ENCODE measurements at places on chromosomes 2 and 18.

DNA sequence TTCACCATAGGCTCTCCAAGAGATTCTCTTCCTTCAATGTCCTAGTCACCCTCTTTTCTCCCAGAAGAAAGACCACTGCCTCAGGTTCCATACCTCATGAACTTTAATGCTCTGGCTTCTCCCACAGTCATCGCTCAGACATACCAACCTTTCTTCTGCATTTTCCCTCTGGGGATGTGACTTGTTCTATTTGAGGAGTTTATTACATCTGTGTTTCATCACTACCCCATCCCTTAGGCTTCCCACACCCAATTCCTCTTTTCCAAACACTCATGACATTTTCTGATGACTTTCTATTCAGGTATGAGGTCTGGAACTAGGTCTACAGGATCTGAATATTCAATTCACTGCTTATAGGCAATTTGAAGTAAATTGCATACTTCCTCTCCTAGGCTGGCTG lies 298.6 kb upstream of the MAP2 start:
- DNase-seq = no peak

- DNase-seq = no peak
These were observed 8.6 kb upstream of the SERPINB2 start for GRCh38 chr18:63878925-63879324.

DNA sequence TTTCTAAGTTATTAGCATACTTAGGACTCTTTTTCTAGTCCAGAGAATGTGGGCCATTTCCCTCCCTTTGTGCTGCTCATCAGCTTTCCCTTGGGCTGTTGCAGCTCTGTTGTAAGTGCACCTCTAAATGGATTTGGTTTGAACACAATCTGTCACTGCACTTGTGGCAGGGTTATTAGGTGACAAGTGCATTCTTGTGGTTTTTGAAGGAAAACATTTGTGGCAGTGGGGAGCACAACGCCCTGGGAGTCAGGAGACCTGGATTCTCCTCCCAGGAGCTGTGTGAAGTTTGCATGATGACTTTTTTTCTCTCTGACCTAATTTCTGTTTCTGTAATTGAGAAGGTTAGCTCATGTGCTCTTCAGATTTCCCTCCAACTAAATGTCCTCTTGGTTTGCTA lies 630.9 kb upstream of the FAM98A start:
- DNase-seq = no peak

GRCh38 chr2:155381436-155381835 lies 682.9 kb downstream of the KCNJ3 start:
- DNase-seq = no peak

DNA sequence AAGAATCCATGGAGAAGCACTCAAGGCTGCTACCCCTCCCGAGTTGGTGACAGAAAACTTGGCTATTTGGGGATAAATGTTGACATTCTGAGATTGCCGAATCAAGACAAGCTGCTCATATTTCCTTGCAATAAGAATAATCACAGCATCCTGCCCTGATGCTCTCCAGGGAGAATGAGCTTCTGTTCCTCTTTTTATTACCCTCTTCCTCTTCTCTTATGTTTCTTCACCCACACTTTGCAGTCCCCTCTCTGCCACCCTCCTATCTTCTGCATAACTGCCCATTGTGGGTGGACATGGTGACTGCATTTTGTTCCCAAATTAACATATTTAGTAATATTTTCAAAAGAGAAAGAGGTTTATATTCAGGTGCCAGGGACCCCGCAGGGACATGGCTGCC lies 11.9 kb upstream of the MSGN1 start:
- DNase-seq = no peak

GRCh38 chr2:43605079-43605655 lies 9.3 kb upstream of the THADA start:
- no peak for DNase-seq

DNA sequence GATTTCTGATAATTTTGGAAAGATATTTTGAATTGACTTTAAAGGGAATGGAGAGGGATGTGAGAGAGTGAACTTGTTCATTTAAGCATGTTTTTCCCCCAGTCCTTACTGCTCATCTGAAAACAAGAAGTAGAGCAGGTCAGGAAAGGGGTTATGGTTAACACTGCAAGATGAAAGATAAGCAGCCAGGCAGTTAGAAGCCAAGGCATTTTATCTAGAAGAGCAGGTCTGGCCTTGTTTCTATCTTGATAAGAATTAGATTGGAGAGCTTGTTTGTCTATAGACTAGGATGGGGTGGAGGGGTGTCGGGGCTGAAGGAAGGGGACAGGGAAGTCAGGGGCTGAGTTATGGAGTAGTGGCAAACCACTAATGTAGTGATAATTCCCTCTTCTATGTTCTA lies 171.6 kb downstream of the IKZF2 start:
- no peak for DNase-seq

GRCh38 chr2:83280391-83280790 lies 1178.7 kb downstream of the SUCLG1 start:
- DNase-seq = no peak

GRCh38 chr18:70386582-70386981 lies 97.7 kb downstream of the SOCS6 start:
- DNase-seq = no peak

GRCh38 chr2:177747384-177747783 lies 325.2 kb downstream of the PDE11A start:
- DNase-seq = no peak

GRCh38 chr2:48734576-48735303 lies 20.8 kb downstream of the LHCGR start:
- DNase-seq = no peak

DNA sequence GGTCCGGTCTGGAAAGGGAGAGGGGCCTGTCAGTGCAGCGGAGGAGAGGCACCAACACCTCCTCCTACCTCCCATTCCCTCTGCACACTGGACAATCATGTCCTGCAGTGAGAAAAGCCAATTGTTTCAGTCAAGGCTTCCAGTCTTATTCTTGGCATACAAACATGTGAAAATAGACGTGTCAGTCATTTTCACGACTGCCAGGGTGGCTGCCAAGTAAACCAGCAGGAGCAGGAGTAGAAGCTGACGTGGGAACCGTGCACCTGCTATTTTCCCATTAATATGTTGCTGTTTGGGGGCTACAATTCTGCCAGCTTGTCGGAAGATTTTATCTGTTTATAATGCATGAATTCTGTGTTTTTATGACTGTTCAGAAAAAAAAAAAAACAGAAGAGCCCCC lies 202.3 kb downstream of the SPP2 start:
- no peak for DNase-seq

DNA sequence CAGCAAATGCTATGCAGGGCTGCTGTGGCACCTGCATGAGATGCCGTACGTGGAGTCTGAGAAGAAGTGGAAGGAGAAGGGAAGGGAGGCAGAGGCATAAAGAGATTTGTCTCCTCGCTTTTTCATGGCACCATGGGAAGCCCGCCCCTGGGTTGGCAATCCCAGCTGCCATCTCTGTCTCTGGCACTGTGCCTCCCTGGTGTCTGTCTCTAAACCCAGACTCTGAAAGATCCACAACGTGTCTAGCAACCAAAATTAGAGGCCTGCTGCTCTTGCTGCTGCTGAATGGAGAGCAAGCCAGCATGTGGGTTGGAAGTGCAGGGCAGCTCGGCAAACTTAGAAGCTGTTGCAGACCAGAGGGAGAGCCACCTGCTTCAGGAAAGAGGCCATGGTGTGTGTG lies 53.1 kb downstream of the INO80C start:
- no peak for DNase-seq

GRCh38 chr2:232515639-232516038 lies 4.5 kb upstream of the PRSS56 start:
- no peak for DNase-seq

DNA sequence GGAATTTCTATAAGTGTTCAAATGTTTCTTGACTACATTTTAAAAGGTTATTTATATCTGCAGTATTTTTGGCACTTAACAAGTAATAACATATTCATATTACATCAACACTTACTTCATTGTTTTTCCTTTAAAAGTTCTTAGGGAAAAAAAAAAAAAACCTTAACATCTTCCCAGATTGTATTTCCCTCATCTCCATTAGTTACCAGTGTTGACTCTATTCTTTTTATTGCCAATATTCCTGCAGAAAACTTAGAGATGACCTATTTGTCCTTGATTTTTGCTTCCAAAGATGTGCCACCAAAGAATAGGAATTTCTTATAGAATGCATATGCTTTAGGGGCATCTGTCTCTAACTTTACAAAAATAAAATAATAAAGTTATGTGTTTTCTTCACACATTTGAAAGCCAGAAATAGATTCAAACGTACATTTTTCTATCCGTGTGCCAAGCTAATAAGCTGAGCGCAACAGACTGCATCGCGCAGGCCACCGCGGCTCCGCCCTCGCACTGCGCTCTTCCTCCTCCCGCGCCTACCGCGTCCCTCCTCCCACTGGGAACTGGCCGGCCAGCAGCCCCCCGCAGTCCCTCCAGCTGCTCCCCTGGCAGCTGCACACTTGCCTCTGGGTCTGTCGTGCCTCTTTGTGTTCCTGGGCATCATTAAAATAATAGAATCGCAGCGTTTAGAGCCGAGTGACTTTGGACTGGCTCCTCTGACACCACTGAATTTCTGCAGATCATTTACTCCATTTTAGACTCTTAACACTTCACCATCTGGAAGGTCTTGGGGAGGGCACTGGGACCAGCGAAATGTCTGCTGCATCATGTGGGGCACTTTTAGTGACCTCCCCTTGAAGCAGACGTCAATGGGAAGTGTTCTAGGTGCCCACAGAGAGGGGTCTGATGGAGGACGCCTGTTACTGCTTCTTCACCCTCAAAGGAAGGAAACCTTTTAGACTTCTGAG lies 21.2 kb upstream of the NAB1 start:
- DNase-seq = no peak

GRCh38 chr18:58909521-58909920 lies 44.8 kb downstream of the ZNF532 start:
- DNase-seq = no peak

GRCh38 chr2:185219981-185220380 lies 518.6 kb upstream of the FSIP2 start:
- no peak for DNase-seq

DNA sequence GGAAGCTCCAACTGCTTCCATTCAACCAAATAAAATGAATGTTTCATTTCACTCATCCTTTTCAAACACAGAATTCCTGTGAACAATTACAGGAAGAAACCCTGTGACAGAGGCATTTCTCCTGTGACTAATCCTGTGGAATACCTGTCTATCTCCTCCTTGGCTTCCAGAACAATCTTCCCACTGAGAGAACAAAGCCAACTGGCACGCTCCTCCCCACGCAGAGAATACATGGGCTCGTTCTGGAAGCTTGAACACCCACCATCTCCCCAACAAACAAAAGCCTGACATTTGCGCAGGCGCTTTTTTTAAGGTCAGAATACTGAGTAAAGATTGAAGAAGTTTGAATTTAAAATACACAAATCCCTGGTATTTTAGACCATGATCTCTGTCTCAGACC lies 104.7 kb upstream of the SLC66A3 start:
- no peak for DNase-seq

GRCh38 chr2:26706616-26707473 lies 14.3 kb downstream of the KCNK3 start:
- DNase-seq = no peak

DNA sequence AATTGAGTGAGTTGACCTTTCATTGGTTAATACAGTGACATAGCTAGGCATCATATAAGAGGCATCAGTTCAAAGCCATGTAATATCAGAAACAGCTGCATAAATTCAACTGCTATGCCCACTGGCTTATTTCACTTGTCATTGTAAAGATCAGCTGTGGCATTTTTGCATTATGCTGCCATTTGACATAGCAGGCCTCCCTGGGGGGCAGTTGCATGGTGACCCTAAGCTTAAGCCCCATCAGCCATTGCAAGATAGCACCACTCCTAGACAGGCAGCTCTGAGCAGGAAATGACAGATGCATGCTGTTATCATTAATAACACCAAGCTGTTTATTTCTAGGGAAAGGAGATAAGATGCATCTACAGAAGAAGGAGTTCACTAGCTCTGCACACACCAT lies 233.4 kb upstream of the CNTNAP5 start:
- DNase-seq = no peak

DNA sequence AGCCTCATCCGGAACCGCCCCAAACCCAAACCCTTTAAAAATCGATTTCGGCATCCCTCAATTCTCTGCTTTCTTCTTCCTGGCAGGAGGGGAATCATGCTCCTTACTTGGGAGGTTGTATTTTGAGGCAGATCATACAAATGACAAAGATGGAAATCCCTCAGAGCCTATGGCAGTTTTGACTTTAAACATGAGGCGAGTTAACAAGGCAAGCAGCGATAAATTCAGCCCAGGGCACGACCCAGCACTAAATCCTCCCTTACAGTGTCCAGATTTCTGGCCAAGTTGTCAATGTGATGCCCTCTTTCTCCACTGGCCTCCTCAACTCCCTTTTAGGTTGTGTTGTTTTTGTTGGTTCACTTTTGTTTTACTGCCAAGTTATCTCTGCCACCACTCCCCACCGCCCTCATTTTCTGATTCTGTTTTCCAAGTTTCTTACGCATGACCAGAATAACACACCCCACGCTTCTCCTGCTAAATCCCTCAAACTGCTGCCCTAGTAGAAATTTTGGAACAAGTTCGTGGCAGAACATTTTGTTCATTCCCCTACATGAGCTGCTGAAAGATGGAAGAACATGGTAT lies 68.3 kb downstream of the CTAGE1 start:
- no peak for DNase-seq

DNA sequence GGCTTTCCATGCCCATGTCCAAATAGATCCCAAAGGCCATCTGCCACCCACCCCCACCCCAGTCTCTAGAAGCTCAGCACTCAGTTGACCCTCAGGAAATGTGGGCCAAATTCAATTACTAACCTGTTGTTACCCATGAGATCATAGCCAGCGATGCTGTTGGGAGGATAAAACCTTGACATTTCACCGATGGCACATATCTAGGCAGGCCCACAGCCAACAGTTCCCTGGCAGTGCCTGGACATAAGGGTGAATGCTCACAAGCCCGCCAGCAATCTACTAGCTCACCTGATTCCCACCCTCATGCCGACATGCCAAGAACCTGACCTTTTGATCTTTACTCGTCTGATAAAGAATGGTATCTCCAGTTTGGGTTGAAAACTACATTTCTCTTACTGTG lies 11.8 kb upstream of the ACOXL start:
- DNase-seq = no peak

DNA sequence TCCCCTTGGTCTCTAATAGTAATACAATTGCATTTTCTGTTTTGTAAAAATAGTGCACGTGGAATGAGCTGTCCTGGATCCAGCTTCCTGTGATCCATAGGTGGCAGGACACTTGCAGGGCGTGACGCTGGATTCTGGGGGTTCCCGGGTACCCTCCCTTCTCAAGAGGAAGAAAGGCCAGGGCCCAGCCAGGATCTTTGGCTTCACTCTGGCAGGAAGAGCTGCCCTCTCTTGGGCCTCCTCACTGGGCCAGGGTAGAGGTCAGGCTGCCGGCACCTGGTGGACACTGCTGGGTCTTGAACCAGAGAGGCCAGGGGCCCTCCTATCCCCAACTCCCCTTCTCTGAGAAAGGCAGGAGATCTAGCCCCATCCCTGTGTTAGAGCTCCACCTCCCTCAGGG lies 37.8 kb upstream of the OTOF start:
- DNase-seq = no peak

DNA sequence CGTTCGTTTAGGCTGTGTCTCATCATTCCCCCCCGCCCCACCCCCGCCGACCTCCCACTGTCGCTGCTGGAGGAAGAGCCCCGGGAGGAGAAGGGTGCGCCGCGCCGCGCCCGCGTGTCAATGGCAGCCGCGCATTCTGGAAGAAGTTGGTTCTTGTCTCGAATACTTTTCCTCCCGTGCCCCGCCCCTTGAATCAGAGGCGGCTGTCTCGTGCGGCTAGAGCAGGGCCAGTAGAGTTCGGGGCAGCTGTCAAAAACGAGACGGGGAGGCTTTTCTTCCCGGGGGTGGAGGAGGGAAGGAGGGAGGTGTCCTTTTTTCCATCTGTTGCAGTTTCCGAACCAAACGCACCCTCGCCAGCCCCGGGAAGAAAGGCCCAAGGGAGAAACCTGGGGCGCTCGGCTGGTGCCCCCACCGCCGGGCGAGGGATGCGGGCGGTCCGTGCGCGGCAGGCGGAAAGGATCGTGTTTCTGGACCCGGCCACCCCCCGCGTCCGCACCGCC lies 410 bp upstream of the TGIF1 start:
- peak; percentile 63 for DNase-seq

Measured in neural crest cell (in vitro differentiated cells).